ENCODE measurements at places on chromosomes 3 and 15. TPM values are rescaled to one million over a fixed set of nuclear protein-coding genes. Genes with fewer than 3 reads are reported as not detected.

The CATSPER2 gene
- total RNA-seq: 3.2 TPM

The CCDC54 gene
- total RNA-seq: not detected

The DLEC1 gene
- 0.51 TPM for total RNA-seq

The SAXO2 gene
- total RNA-seq: 5.8 TPM

The DNAH12 gene
- total RNA-seq: 0.05 TPM

The C3orf22 gene
- total RNA-seq: not detected

The MFSD1 gene
- 80.3 TPM for total RNA-seq

Measured in posterior vena cava (tissue), 2 donors.